PC-3 (cell line): ENCODE measurements at places on chromosomes 1 and 21. TPM values are rescaled to one million over a fixed set of nuclear protein-coding genes. Genes with fewer than 3 reads are reported as not detected.
A peak's percentile ranks its signal among the peaks of the same experiment; 100 is the strongest.

The TCHH gene
- not detected in 2 replicates for total RNA-seq

The MMP23B gene
- 25.9 and 28.4 TPM in 2 replicates for total RNA-seq

The INSRR gene
- total RNA-seq = not detected in 2 replicates

The OLIG2 gene
- not detected in 2 replicates for total RNA-seq

The MAN1C1 gene
- 0.11 and 0.75 TPM in 2 replicates for total RNA-seq

The COL11A1 gene
- total RNA-seq = not detected in 2 replicates

- no peaks in the 10 kb centered on the region for H3K36me3 ChIP-seq
- no peaks in the 10 kb centered on the region for H3K4me1 ChIP-seq
- no peak overlapping the region for H3K27ac ChIP-seq
These were observed 246.8 kb downstream of the LMO4 start for GRCh38 chr1:87575528-87575927.

DNA sequence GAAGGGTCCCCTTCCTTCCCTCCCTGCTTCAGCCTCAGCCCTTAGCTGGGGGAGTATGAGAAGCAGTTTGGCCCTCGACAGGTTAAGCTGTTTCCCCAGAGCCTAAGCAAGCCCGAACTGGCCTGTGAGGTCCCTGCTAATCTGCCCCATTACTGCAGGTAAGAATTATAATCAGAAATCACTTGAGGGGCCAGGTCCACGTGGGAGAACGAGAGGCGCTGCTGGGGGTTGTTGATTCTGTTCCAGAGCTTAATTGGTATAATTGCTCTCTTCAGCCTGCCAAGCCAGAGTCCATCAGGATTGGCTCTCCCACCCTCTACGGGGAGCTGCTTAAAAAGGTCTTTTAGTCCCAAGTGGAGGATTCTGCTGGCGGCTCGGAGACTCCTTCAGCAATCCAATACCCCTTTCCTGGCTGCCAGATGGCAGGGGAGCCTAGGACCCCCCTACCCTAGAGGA is 70.8 kb downstream of the UBE2T start:
- H3K27ac ChIP-seq = no peak overlapping the region
- H3K4me1 ChIP-seq = no peaks in the 10 kb centered on the region
- no peaks in the 10 kb centered on the region for H3K36me3 ChIP-seq
- H3K4me3 ChIP-seq = no peak overlapping the region

GRCh38 chr21:25494804-25495203 is 112.5 kb downstream of the MRPL39 start:
- no peak overlapping the region for H3K4me3 ChIP-seq
- H3K27me3 ChIP-seq = no peaks in the 10 kb centered on the region

DNA sequence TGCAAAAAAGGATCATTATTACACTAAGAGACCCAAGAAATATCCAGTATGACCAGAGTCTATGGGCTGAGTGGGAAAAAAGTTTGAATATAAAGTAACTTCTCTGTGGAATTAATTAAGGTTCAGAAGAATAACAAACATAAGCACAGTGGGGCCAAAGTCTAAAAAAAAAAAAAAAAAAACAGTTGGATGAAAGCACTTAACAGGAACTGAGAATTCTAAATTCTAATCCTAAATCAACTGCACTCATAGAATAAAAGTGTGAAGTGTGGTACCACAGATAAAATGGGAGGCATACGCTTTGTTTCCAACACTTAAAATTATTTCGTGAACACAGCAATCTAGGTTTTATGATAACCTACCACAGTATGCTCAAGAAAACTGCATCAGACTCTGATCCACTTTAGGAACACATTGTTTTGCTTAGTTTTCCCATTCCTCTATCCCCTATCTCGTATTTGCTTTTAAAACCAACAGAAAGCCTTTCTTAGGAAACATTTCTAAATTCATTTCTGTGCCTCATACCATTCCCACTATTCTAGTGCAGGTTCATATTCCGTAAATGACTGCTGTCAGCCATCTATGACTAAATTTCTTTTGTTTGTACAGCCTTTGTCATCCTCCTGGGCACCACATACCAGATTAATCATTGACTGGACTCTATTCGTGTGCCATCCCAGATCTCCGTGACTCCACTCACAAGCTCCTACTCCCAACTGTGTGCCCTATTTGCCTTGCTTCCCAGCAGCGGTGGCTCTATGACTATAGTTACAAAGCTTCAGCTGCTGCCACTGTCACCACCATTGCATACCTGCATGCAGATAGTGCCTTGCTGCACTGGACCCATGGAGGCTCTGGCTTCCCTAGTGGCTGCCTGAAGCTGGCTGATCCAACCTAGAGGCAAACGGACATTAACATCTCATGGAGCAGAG is 24.9 kb downstream of the CHML start:
- peaks cover 61% of the 10 kb centered on the region for H3K4me1 ChIP-seq
- peak; percentile 99 for DNase-seq
- no peak overlapping the region for H3K4me3 ChIP-seq
- H3K27ac ChIP-seq = peak overlapping the region; percentile 85
- no peaks in the 10 kb centered on the region for H3K36me3 ChIP-seq

- no peak overlapping the region for H3K4me3 ChIP-seq
- peaks cover 15% of the 10 kb centered on the region for H3K4me1 ChIP-seq
- H3K27ac ChIP-seq = no peak overlapping the region
- DNase-seq = no peak
- no peaks in the 10 kb centered on the region for H3K36me3 ChIP-seq
These were observed 143.2 kb upstream of the C1orf105 start for GRCh38 chr1:172277275-172277674.

GRCh38 chr1:234571702-234572101 is 38.3 kb downstream of the IRF2BP2 start:
- no peaks in the 10 kb centered on the region for H3K27me3 ChIP-seq
- no peak overlapping the region for H3K27ac ChIP-seq
- H3K36me3 ChIP-seq = no peaks in the 10 kb centered on the region
- no peaks in the 10 kb centered on the region for H3K4me1 ChIP-seq

GRCh38 chr21:36923270-36923669 is 43.2 kb downstream of the HLCS start:
- no peak overlapping the region for H3K27ac ChIP-seq
- no peak for DNase-seq
- 0 out of 2 replicates have a peak, but pooled peaks cover 5% of the 10 kb centered on the region for H3K36me3 ChIP-seq
- no peaks in the 10 kb centered on the region for H3K27me3 ChIP-seq
- H3K4me3 ChIP-seq = no peak overlapping the region
- peaks cover 20% of the 10 kb centered on the region for H3K4me1 ChIP-seq

GRCh38 chr1:96358057-96358456 is 363.5 kb upstream of the PTBP2 start:
- H3K4me3 ChIP-seq = no peak overlapping the region
- no peak overlapping the region for H3K27ac ChIP-seq
- peaks cover 45% of the 10 kb centered on the region for H3K4me1 ChIP-seq
- no peaks in the 10 kb centered on the region for H3K27me3 ChIP-seq
- no peaks in the 10 kb centered on the region for H3K36me3 ChIP-seq

- peak; percentile 82 for DNase-seq
- H3K27ac ChIP-seq = peak overlapping the region; percentile 94
- peak overlapping the region; percentile 25; the same call in 1 of the 2 replicates for H3K4me3 ChIP-seq
- peaks cover 23% of the 10 kb centered on the region for H3K36me3 ChIP-seq
These were observed 108.8 kb downstream of the KIAA0319L start for GRCh38 chr1:35448344-35448801.

- no peaks in the 10 kb centered on the region for H3K36me3 ChIP-seq
- H3K4me3 ChIP-seq = no peak overlapping the region
- no peaks in the 10 kb centered on the region for H3K27me3 ChIP-seq
- DNase-seq = no peak
These were observed 67.1 kb downstream of the CD58 start for GRCh38 chr1:116503546-116504307.

GRCh38 chr1:235075048-235075776 is 53.4 kb downstream of the TOMM20 start:
- peaks cover 81% of the 10 kb centered on the region for H3K4me1 ChIP-seq
- no peaks in the 10 kb centered on the region; the same call in 1 of the 2 replicates for H3K36me3 ChIP-seq
- DNase-seq = peak; percentile 91
- peak overlapping the region; percentile 100 for H3K27ac ChIP-seq

DNA sequence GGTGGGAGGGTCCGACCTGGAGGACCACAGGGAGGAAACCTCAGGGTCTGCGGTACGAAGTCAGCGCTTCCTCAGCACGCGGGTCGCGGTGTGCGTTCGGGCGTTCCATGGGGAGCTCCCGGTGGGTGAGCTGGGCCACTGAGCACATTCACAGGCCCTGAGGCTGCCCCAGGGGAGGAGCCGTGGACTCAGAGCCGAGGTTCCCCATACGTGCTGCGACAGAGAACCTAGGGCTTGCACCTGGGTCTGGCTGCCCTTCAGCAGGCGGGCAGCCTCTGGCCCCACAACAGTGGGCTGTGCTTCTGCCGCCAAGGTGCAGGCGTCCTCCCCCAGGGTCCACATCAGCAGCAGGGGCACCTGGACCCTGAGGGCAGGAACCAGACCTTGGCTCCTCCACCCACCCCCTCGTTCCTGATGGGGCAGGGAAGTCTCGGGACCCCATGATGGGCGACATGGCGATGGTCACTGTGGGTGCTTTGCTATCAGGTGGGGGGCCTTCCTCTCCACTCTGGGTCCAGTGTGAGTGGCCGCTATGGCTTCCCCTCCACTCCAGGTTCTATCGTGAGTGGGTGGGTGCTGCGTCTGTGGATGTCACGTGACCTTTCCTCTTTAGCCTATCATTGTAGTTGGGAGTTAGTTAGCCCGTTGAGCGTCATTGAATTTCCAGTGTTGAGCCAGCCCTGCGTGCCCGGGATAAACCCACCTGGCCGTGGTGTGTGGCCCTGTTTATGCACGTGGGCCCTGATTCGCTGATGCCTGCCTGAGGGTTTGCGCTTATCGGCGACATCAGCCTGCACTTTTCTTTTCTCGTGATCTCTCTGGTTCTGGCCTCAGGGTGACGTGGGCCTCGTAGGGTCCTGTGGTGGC is 27.9 kb downstream of the FTCD start:
- peaks cover 34% of the 10 kb centered on the region for H3K36me3 ChIP-seq
- H3K27ac ChIP-seq = no peak overlapping the region
- H3K4me1 ChIP-seq = peaks cover 3% of the 10 kb centered on the region
- H3K4me3 ChIP-seq = no peak overlapping the region
- DNase-seq = no peak
- H3K27me3 ChIP-seq = no peaks in the 10 kb centered on the region

DNA sequence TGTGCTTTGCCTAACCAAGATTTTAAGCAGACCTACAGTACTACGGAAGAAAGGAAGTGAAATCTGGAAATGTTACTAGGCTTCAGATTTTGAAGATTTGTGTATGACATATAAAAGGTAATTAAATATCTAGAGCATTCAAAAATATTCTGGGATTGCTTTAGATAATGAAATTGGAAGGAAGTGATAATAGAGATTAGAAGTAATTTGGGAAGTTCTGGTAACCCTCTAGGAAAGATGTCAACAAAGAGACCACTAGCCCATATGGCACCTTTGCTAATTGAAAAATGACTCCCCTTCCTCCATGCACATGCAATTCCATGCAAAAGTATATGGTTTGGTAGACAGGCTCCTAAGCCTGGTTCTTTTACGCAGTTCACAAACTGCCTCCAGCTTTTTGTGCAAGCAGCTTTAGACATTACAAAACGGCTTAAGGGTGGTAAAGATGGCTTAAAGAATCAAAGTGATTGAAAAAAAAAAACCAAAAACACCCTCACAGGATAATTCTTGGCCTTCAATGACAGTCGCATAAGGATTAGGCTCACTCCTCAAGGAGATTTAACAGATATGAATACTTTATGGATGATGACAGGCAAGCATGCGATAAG is 81.8 kb downstream of the LRRC7 start:
- H3K27me3 ChIP-seq = no peaks in the 10 kb centered on the region; the same call in 1 of the 2 replicates
- no peak overlapping the region for H3K4me3 ChIP-seq
- no peak for DNase-seq
- H3K36me3 ChIP-seq = no peaks in the 10 kb centered on the region
- H3K4me1 ChIP-seq = no peaks in the 10 kb centered on the region
- no peak overlapping the region for H3K27ac ChIP-seq

- no peak overlapping the region for H3K27ac ChIP-seq
- peaks cover 14% of the 10 kb centered on the region for H3K36me3 ChIP-seq
- H3K4me3 ChIP-seq = no peak overlapping the region
- H3K27me3 ChIP-seq = no peaks in the 10 kb centered on the region
These were observed 10.6 kb downstream of the RNF187 start for GRCh38 chr1:228497817-228498216.

GRCh38 chr1:24117722-24118409 is 5.9 kb upstream of the MYOM3 start:
- peak; percentile 86 for DNase-seq
- no peaks in the 10 kb centered on the region for H3K36me3 ChIP-seq
- peaks cover 34% of the 10 kb centered on the region for H3K4me1 ChIP-seq
- no peak overlapping the region for H3K4me3 ChIP-seq
- H3K27me3 ChIP-seq = no peaks in the 10 kb centered on the region

DNA sequence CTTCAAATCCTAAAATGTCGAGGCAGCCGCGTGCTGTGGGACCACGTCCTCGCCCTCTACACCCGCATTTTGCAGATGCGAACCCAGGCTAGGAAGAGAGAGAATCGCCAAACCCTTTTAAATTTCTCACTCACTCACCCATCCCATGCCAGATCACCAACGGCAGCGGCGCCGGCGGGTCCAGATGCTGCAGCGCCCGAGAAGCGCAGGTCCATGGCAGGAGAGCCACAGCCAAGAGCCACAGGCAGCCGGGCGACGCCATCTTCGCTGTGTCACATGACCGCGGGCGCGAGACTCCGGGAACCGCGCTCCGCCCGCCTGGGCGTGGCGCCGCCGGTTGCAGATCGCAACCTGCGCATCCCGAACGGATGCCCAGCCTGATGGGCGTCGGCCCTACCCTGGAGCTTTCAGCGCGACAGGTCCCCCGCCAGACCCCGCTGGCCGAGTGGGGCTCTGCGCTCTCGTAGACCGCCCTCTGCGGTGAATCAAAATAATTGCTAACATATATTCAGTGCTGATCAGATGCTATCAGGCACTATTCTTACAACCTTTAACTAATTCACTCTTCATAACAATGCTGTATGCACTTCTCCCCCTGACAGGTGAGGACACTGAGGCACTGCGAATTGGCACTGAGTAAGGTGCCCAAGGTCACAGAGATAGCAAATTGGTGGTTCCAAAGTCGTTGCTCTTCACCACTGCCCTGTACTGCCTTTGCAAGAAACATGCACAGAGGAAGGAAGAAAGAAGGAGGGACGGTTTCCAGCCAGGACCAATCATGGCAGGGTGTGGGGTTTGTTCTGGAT is at the start of gene PPT1:
Gene PPT1 (minus strand): TSS at position 276 of the 806 bp plus-strand sequence. CDS start 14 bp downstream, at position 262.
- peak; percentile 84 for DNase-seq
- peaks cover 11% of the 10 kb centered on the region for H3K36me3 ChIP-seq
- peaks cover 26% of the 10 kb centered on the region for H3K4me1 ChIP-seq
- peak within 1 kb of the TSS; percentile 13; the same call in 1 of the 2 replicates for H3K27ac ChIP-seq
- H3K4me3 ChIP-seq = peak within 1 kb of the TSS; percentile 85

- DNase-seq = no peak
- H3K4me3 ChIP-seq = no peak overlapping the region
- peaks cover 10% of the 10 kb centered on the region; the same call in 1 of the 2 replicates for H3K27me3 ChIP-seq
- no peak overlapping the region for H3K27ac ChIP-seq
- H3K4me1 ChIP-seq = no peaks in the 10 kb centered on the region
- no peaks in the 10 kb centered on the region for H3K36me3 ChIP-seq
These were observed 34.6 kb upstream of the LPGAT1 start for GRCh38 chr1:211865180-211865579.

GRCh38 chr1:211986628-211987254 is 48.6 kb downstream of the INTS7 start:
- H3K4me3 ChIP-seq = no peak overlapping the region
- no peak overlapping the region for H3K27ac ChIP-seq
- peaks cover 44% of the 10 kb centered on the region for H3K36me3 ChIP-seq
- H3K4me1 ChIP-seq = no peaks in the 10 kb centered on the region
- H3K27me3 ChIP-seq = no peaks in the 10 kb centered on the region
